ENCODE measurements at places on chromosomes 2 and 18.
A peak's percentile ranks its signal among the peaks of the same experiment; 100 is the strongest.

- no peak for DNase-seq
Observed at GRCh38 chr2:53913721-53914120, 54.0 kb upstream of the GPR75 start.

DNA sequence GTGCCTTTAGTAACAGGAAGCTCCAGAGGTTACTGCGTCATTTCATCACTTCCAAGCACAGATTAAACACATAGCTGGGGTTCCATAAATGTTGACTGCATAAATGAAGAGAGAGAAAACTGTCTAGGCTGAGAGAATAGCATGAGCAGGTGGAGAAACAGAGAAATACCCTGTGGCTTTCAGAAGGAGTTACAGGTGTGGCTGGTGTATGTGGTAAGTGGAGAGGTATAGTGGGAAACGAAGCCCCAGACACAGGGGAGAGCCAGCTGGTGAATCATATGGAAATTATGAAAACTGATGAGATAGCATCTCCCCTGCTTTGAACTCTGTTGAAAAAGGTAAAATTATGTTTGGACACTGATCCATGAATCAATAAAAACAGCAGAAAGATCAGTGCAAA is 807.4 kb upstream of the POU3F3 start:
- no peak for DNase-seq

- no peak for DNase-seq
Observed at GRCh38 chr2:213733893-213734292, 449.6 kb downstream of the SPAG16 start.

DNA sequence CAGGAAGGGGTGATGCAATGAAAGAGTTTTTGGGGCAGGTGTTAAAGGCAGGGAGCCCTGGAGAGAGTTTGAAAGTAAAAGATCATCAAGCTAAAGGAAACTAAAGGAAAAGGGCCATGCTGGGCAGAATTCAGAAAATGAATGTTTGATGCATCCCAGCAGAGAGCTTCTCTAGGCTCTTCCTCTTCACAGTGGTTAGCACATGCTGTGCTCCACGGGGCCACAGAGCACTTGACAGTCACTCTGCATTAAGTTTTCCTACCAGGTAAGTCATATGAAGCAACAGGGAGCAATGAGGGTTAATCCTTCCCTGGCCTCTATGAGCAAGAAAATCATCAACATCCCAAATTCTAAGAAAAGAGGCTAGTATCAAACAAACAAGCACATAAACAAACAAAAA is 895.2 kb downstream of the TRIB2 start:
- DNase-seq, result no peak

DNA sequence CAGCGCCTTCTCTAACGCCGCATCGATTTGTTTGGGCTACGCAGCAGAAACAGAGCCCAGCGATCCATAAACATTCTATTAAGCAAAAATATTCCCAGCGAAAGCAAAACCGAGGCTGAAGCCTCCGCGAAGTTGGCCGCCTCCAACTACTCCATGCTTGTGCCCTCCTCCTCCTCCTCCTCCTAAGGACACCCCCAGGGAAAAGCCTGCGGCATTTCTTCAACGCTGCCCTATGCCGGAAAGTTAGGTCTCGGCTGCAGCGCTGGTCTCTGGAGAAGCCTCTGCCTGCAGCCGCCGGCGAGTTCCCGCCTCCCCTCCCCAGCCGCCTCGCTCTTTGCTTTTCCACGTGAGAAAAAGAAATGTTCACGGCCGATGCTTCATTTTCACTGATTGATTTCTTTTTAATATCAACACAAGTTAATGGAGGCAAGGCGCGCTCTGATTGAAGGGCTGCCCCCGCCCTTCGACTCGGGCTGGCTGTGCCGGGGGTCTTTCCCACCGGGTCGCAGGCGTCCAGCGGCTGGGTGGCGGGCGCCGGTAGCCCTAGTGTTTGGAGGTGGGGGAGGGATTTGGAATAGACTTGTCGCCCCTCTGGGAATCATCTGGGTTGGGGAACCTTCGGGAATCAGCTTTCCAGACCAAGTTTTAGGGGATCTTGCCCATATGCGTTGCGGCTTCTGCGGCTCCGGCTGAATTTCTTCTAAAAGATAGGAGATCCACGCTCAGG is 3.9 kb downstream of the NRP2 start:
- no peak for DNase-seq

DNA sequence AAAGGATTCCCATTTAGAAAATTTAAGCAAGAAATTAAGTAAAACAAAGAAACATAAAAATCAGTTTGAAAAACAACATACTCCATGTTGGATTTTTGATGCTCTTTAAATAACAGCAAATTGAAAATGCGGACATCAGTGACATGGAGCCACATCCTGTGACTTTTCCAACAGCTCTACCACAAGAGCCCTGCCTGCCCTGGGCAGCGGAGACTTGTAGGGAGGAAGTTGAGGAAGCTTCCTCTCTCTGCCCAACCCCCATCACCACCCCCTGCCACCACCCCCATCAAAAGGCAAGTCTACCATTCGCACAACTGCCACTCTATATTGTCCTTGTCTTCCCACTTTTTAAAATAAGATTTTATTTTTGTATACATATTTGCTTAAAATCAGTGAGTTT is 32.8 kb upstream of the DAPL1 start:
- DNase-seq, result no peak

GRCh38 chr2:240574386-240575100 is 6.3 kb downstream of the RNPEPL1 start:
- DNase-seq, result no peak

GRCh38 chr2:30990671-30991070 is 147.6 kb downstream of the GALNT14 start:
- no peak for DNase-seq

- no peak for DNase-seq
Observed at GRCh38 chr18:48304906-48305693, 104.1 kb downstream of the ZBTB7C start.

- peak; percentile 21 for DNase-seq
Observed at GRCh38 chr2:128756365-128756717, 437.7 kb upstream of the HS6ST1 start.

- DNase-seq, result no peak
Observed at GRCh38 chr2:217383620-217384019, 523.8 kb upstream of the TNP1 start.

DNA sequence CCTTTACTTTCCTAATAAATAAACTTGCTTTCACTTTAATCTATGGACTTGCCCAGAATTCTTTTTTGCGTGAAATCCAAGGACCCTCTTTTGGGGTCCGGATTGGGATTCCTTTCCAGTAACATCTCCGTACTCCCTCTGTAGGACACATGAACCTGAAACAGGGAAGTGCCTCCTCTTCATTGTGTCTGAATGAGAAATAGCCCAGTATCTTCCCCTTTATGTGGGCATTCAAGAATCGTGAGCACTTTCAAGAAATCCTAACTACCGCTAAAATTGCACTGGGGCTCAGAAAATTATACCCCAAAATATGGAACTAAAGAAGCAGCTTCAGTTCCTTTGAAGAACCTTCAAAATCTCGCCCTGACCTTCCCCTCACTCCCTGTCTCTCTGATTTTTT is 7.8 kb upstream of the POMC start:
- DNase-seq, result no peak

DNA sequence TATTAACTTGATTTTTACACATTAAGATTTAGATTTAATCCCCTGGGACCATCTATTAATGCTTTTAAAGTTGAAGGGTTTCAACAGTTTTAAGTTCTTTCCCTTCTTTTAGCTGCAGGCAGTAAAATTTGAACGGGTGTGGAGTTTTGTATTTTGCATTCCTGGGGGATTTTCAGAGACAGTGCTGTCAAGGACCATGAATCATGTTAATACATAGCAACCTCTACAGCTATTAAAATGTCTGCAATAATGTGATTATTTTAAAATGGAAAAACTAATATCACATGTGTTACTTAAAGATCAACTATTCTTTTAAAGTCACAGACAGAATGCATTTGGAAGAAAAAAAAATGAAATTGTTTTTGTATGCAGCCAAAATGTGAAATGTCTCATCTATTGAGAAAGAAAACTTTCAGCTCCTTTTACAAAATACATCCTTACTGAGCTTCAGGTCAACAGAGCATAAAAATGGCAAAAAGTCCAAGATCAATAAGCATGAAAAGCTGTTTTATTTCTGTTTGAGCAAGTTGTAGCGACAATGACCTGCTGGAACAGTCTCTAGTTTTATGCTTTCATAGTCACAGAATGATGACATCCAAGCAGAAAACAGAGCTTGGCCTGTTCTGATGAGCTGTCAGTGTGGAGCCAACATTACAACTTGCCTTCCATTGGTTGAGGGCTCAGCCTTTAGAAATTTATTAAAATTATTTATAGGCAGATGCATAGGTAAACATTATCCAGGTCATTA is 21.6 kb upstream of the ZNF521 start:
- DNase-seq, result no peak

Data from DMS 273 treated with DMSO at 0.1 percent for 48 hours (cell line).